NCI-H1694 (cell line): ENCODE measurements at places on chromosomes 1 and 21.

GRCh38 chr1:28141685-28142084 lies 34.8 kb downstream of the PTAFR start:
- no peak for DNase-seq

DNA sequence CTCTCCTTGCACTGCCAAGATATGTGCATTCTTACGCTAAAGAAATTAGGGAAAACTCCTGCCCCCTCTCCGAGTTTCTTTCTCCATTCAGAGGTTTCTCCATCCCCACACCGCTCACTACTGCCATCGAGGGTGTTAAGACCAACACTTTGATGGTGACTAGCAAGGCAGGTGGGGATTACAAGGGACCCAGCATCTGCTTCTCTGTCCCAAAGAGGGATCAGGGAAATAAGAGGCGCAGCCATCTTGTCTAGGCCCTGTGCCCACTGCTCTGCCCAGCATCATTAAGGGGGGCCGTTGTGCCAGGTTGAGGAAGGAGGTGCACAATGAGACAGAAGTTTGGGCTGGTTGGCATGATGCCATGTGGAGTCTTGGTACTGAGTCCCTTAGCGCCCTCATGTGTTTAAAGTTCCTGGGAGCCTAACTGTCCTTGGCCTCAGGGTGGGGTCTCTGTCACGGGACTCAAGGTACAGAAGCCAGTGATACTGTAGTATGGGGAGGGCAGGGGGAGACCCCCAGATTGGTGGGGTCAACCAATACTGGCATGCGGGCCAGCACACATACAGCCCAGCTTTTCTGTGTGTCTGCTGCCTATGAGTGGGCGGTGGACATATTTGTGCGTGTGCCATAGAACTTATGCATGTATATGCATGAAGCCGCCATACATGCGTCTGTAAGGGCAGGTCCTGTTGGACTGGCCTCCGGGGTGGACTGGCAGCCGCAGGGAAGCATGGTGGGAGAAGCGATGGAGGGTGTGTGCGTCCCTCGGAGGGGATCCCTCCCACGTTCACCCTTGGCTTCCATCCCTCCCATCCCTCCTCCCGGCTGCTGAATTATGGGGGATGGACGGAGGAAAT lies 5.5 kb downstream of the EFNA3 start:
- no peak for DNase-seq

- DNase-seq: no peak
Measured at GRCh38 chr21:16081304-16081703, 351.5 kb downstream of the USP25 start.

DNA sequence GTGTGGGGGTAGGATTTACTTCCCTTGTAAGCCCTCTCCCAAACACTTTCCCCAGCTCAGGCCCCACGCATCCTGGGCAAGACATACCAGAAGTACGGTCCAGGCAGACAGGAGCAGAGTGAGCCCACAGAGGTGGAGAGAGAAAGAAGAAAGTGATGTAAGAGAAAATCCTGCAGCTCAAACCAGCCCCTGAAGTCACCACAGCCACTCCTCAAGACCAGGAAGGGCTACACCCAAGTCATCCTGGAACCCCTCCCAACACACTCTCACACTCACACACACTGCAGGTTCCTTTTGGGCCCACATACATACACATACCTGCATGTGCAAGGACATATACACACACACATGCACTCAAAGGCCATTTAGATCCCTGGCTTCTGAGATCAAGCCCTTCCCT lies 106.8 kb downstream of the SYT2 start:
- DNase-seq: no peak

DNA sequence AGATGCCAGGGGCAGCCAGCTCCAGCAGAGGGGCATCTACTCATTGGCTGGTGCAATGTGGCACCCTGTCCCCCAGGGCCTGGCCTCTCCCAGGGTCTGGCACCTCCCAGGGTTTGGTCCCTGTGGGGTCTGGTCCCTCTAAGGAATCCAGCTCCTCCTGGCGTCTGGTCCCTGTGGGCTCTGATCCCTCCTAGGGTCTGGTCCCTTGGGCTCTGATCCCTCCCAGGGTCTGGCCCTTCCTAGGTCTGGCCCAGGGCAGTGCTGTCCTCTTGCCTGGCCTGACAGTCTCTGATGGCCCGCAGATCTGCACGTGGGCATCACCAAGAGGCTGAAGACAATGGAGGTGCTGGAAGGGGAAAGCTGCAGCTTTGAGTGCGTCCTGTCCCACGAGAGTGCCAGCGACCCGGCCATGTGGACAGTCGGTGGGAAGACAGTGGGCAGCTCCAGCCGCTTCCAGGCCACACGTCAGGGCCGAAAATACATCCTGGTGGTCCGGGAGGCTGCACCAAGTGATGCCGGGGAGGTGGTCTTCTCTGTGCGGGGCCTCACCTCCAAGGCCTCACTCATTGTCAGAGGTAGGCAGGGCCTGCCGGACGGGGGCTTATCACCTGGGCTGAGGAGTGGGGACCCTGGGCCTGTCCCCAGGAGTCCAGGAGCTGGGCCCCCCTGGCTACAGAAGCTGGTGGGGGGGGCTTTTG lies 73.9 kb downstream of the OBSCN start:
- DNase-seq: no peak

DNA sequence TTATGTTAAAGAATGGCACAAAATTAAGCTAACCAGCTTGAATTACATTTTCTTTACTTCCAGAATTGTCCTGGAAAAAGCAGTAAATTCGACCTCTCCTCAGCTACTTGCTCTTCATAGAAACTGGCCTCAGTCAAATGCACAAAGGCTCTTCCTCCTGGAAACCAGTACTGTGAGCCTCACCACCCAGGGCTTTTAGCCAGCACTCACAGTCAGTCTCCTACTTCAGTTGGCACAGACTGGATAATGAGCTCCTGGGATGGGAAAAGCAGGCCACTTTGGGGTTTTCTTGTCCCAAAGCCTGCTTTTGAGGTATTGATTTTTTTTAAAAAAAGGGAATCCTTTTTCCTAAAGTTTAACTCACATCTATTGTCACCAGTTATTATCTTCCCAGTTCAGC lies 40.4 kb downstream of the SCYL3 start:
- DNase-seq: no peak
